ENCODE measurements at places on chromosomes 3 and 15.

GRCh38 chr3:55164191-55164590, 236.3 kb upstream of the LRTM1 start:
- no peak for DNase-seq

- no peak for DNase-seq
Observed at GRCh38 chr15:82649226-82649999, 2.2 kb upstream of the CPEB1 start.

DNA sequence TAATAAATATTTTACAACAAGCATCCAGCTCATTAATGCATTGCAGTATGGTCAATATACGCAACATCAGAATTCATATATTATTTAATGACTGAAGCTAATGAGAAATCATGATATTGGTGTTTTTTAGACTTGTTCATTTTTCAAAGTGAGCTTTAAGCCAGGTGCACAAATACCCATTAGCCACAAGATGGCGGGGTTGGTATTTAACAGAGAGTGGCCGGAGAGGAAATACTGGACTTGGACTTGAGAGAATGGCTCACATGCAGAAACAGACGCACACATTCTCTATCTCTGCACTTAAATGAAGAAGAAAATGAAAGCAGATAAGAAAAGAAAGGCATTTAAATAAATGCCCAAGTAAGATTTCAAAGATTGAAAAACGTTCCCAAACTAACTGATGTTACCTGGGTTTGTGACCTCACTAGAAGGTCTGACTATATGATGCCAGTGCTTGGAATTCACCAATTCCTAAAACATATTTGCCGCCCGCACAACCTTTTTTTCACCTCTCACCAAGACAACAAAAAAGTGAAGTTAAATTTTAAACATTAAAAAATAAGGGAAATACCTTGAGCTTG, 21.2 kb upstream of the CRBN start:
- DNase-seq = peak; percentile 47

GRCh38 chr3:133829310-133829707, 23.7 kb downstream of the SRPRB start:
- no peak for DNase-seq

DNA sequence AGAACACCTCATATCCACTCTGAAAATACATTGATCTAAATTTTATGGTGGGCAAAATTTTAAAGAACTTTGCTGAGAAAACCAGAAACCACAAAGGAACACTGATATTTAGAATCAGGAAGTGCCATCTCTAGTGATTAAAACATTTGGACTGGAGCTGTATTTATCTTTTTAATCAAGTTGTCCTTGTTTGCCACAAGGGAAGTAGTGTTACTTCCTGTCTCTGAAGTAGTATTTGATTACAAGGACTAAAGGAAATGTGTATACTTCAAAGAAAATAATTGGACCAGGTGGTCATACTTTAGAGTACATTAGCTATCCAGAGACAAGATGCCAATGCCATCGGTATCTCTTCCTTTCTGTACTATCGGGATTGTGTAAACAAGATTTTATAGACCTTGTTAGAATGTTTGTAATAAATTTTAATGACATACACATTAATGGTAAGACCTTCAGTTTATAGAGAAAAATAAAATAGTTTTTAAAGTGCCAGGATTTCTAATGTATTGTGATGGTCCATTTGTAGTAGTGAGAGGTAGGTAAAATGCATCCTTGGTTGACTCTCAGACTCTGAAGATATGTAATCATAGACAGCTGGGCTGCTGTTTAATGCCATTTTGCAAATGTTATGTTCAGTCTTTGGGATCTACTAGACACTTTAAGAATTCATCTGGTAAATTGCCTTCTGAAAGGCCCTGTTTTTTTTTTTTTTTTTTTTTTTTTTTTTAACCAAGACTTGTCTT, 131.9 kb downstream of the B3GALNT1 start:
- no peak for DNase-seq

DNA sequence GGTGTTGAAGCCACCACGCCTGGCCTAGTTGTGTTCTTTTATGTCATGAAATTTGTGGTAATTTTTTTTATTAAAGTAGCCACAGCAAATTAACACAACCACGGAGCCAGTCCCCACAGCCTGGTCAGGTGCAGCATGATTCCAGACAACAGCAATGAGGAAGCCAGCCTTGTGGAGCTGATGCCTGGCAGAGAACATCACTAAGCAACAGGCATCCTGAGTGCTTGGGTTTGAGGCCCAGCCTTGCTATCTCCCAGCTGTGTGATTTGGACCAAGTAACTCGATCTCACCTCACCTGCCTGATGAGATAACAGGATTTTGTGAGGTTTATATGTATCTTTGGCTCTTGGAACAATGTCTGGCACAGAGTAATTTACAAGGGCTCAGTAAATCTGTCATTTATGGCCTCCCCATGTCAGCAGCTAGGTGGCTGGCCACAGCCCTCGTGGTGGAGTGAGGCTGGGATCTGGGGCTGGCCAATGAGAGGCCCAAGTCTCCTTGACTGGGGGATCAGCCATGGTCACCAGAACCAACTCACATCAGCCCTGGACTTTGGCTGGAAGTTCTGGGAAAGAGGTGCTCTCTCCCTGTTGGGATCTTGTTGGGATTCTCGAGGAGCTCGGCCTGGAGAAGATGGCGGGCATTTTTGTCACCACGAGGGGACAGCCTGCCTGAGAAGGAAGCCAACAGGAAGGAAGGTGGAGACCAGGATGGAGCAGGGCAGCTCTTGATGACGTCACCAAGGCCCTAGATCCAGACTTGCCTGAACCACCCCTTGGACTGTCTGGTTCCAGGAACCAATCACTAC, 22.8 kb upstream of the FLNB start:
- DNase-seq = no peak

DNA sequence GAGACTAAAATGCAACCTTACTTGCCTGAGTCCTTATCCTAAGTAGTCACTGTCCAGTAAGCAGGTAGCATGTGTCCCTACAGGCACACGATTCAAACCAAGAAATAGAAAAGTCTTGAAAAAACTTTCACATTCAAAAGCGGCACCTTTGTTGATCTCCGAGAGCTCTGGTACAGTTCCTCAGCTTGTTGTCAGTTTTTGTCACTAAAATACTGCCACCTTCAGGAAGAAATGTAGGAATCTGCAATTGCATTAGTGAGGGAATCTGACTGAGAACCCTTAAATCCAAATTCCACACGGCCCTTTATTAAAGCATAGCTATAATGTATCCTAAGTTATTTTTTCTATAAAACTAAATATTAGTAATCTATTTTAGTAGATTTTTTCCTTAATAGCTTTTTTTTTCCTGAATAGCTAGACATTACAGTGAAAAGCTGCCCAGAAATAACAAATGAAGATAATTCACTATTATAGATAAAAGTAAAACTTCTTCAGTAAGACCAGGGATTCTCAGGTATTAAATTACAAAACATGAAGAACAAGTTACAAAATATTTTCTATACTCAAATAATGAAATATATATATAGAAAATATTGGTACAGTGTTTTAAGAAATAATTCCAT, 44.0 kb downstream of the CCDC54 start:
- peak; percentile 33 for DNase-seq

GRCh38 chr15:89043031-89044002, 44.9 kb upstream of the ABHD2 start:
- DNase-seq = no peak

DNA sequence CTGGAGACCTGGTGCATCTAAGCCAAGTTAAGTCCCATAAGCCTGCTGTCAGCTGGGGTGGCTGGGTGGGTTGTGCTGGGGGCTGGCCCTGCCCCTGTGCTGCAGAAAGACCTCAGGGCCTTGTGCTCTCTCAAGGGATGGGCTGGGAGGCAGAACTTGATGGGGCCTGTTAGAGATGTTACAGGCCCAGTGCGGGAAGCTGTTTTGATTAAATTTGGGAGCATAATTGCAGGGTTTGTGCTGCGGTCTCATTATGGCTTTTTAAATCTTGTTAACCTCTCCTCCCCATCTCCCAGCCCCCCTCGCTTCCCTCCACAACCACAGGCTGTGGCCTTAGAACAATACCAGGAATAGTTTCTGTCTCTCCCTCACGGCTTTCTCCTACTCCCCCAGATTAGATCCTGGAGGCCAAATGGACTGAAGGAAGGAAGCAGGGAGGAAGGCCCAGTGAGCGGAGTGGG, 87.6 kb upstream of the TLE3 start:
- no peak for DNase-seq

DNA sequence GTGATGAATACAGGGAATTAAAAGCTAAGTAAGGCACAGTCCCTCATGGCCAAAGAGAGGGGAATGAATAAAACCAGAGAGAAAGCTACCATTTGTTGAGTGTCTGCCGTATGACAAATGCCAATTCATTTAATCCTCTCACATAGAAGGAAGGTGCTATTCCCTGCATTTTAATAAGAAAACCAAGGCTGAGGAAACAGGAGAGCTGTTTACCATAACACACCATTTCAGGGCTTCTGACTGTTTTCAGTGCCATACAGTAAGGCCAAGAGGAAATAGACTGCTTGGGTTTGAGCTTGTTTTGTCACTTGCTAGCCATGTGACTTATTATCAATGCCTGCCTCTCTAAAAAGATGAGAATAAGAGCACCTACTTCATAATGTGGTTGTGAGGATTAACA, 10.1 kb downstream of the BTBD1 start:
- no peak for DNase-seq

DNA sequence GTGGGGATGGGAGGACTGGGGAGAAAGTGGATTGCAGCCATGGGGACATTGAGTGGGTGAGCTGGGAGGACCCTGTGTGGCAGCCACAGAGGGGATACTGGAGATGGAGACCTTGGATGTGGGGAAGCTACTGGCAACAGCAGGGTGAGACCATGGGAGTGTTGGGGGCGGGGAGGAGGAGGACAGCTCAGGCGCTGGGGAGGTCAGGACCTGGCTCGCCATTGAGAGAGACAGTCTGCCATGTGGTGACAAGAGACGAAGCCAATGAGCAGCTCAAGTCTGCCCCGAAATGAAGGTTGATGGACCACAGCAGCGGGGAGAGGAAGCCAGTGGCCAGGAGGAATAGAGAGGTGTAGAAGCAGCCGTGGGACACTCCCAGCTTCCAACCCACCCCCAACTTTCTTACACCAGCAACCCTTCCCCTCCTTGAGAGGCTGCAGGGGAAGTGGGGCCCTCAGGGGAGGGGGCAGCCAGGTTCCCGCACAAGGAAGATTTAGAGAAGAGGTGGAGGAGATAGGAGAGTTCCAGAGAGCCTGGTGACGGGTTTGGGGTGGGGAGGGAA, 118.1 kb downstream of the ASB7 start:
- no peak for DNase-seq

- DNase-seq = peak; percentile 79
Observed at GRCh38 chr3:17151598-17152373, 267.0 kb downstream of the PLCL2 start.

DNA sequence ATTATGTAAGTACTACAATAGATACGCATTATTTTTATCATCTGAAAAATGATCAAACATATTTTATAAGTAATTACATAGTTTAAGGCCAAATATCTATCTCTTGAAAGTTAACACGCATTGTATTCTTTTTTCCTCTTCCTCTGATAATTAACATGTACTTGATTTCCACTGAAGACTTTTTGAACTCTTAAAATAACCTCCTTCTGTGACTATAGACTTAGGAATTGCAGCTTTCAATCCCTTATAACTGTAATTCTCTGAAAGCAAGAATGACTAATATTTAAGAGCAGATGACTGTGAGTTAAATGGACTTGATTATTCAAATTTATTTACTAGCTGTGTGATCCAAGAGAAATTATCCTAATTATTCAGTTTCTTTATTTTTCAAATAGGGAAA, 730.6 kb upstream of the NECTIN3 start:
- DNase-seq = no peak

DNA sequence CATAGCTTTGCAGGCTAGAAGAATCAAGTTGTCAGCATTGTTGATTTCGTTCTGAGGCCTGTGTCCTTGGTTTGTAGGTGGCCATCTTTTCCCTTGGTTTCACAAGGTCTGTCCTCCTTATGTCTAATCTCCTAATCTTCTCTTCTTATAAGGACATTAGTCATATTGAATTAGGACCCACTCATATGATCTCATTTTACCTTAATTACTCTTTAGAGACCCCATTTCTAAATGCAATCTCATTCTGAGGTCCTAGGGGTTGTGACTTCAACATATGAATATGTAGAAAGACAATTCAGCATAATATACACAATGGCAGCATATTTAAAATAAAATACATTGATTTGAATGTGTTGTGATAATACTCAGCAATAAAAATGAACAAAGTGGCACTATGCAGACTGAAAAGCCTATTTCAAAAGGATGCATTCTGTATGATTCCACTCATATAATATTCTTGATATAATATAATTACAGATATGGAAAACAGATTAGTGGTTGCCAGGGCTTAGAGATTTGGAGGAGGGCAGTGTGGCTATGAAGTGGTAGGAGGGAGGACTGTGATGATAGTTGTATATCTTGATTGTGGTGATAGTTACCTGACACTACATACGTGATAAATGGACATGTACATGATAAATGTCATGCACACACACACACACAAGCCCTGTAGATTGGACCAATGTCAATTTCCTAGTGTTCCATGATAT, 431.0 kb downstream of the EPHA6 start:
- DNase-seq = no peak

DNA sequence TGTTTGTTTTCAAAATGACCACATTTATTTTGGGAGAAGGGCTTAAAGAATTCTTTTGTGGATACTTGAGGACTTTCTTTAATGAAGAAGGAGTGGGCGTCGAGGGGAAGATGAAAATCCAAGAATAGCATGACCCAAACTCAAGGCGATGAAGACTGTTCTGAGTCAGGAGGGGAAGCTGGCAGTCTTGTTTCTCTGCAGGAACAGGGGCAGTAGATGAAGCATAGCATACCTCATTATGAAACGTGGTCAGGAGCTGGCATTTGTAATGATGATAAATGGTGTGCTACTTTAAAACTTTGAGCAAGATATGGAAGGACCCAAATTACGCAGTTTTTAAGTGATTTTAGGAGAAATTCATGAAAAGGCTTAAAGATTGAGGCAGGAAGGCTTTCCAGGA, 549.0 kb downstream of the IGSF11 start:
- DNase-seq = no peak

- no peak for DNase-seq
Observed at GRCh38 chr3:61449327-61450040, 111.9 kb upstream of the PTPRG start.

DNA sequence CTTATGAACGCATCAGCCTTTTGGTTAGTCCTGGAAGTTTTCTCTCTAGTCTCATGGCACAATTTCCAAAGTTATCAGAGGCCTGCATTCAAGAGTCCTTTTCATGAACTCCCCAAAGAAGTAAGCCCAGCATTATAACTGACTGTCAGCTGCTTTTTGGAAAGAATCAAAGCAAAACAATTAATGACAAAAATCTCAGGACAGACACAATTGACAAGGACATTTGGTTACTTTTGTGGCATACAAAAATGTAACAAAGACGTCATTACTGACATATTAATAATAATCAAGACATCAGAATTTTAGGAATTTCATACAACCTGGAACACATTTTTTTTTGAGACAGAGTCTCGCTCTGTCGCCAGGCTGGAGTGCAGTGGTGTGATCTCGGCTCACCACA, 21.2 kb downstream of the KATNBL1 start:
- no peak for DNase-seq

DNA sequence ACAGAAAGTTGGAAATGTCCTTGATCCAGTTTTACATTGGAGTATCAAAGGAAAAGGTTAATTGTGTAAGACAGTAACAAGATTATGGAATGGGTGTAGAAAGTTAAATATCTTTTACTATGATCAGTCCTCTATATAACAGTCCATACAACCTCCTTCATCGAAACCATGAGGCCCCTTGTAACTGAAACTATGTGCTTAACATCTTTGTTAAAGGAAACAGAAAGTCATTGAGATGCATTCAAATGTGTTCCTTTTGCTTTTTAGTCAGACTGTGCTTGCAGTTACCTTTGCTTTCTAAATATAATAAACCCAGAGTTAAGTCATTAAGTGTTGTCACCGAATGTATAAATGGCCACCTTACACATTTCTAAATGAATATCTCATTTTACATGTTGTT, 1298.5 kb downstream of the ROBO2 start:
- DNase-seq = no peak

GRCh38 chr15:68730976-68731897, 89.5 kb downstream of the ANP32A start:
- DNase-seq = no peak

Data from CD4-positive, alpha-beta T cell treated with Interleukin-6 for 4 hours (primary cell).